ENCODE measurements at places on chromosomes 5 and 9. TPM values are rescaled to one million over a fixed set of nuclear protein-coding genes. Genes with fewer than 3 reads are reported as not detected.

GRCh38 chr5:152462021-152462721 is 57.1 kb upstream of the NMUR2 start:
- H3K4me1 ChIP-seq = 0 out of 2 replicates have a peak, but pooled peaks cover 2% of the 10 kb centered on the region
- no peaks in the 10 kb centered on the region for H3K36me3 ChIP-seq
- no peak overlapping the region for H3K4me3 ChIP-seq
- H3K27me3 ChIP-seq = no peaks in the 10 kb centered on the region

DNA sequence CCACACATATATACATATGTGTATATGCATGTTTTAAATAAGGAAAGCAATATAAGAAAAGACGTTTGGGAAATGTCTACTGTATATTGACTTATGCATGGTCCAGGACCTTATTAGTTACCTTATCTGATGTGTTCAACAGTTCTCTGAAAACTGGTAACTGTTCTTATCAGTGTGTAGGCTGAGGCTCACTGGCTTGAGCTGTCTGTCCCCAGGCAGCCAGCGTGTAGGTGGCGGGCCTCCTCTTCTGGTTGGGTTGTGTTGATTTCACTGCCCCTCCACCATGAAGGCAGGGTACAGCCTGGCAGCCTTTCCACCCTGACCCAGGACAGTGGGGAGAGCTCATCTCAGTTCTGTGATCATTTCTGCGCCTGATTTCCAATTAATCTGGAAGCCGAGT is 38.7 kb upstream of the SEMA4D start:
- no peaks in the 10 kb centered on the region for H3K36me3 ChIP-seq
- H3K27ac ChIP-seq = no peak overlapping the region
- H3K4me1 ChIP-seq = peaks cover 5% of the 10 kb centered on the region
- H3K27me3 ChIP-seq = no peaks in the 10 kb centered on the region
- no peak overlapping the region for H3K4me3 ChIP-seq
- DNase-seq = no peak

- no peak overlapping the region for H3K4me3 ChIP-seq
- H3K27me3 ChIP-seq = no peaks in the 10 kb centered on the region
- peaks cover 17% of the 10 kb centered on the region for H3K36me3 ChIP-seq
- no peaks in the 10 kb centered on the region for H3K4me1 ChIP-seq
These were observed 43.8 kb downstream of the STOM start for GRCh38 chr9:121326130-121326838.

GRCh38 chr9:5608298-5609225 is 20.3 kb upstream of the RIC1 start:
- H3K36me3 ChIP-seq = no peaks in the 10 kb centered on the region
- no peak for DNase-seq
- no peak overlapping the region for H3K4me3 ChIP-seq
- no peaks in the 10 kb centered on the region for H3K27me3 ChIP-seq

- H3K27ac ChIP-seq = no peak overlapping the region
- DNase-seq = no peak
- no peaks in the 10 kb centered on the region for H3K27me3 ChIP-seq
- H3K4me3 ChIP-seq = no peak overlapping the region
- H3K36me3 ChIP-seq = no peaks in the 10 kb centered on the region
These were observed 334.0 kb upstream of the PTPRD start for GRCh38 chr9:10946676-10947410.

DNA sequence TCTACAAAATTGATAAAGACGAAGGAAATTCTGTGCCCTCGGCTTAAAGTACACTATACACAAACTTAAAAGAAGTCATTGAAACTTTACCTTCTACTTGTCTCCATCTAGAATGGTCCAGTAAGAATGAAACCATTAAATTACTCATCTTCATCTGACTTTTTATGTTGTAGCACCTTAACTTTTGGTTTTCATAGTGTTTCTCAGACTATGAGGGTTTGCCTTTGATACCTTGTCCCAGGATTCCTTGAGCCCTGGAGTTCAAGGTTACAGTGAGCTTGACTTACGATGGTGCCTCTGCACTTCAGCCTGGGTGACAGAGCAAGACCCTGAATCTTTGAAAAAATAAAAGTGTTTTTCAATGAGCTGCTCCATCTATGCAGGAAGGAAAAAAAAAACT is 132.2 kb downstream of the CDC42SE2 start:
- DNase-seq = no peak
- H3K4me1 ChIP-seq = no peaks in the 10 kb centered on the region
- H3K4me3 ChIP-seq = no peak overlapping the region
- no peaks in the 10 kb centered on the region for H3K27me3 ChIP-seq
- no peak overlapping the region for H3K27ac ChIP-seq

- H3K4me1 ChIP-seq = peaks cover 54% of the 10 kb centered on the region
- H3K36me3 ChIP-seq = no peaks in the 10 kb centered on the region
- no peak overlapping the region for H3K4me3 ChIP-seq
- H3K27ac ChIP-seq = no peak overlapping the region
- DNase-seq = no peak
- no peaks in the 10 kb centered on the region for H3K27me3 ChIP-seq
These were observed 102.5 kb downstream of the SPRY4 start for GRCh38 chr5:142222225-142222865.

DNA sequence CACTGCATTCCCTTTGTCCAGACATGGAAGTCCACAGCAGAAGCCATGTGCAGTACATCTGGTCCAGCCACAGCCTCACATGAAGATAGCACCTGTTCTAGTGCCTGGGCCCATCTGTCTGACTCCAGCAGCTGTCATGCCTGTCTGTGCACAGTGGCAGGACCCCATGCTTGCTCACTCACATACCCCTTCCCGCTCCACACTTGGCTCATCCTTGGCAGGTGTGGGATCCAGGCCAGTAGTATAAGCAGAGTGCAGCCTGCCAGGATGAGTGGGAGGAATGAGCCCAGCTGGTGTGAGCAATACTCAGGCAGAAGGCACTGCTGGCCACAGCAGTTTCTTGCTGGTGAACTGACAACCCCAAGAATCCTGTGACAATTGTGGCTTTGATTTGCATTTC is 168.0 kb downstream of the PRDM9 start:
- H3K27ac ChIP-seq = no peak overlapping the region
- no peak for DNase-seq
- H3K36me3 ChIP-seq = 0 out of 2 replicates have a peak, but pooled peaks cover 3% of the 10 kb centered on the region
- no peaks in the 10 kb centered on the region for H3K27me3 ChIP-seq
- no peak overlapping the region for H3K4me3 ChIP-seq

DNA sequence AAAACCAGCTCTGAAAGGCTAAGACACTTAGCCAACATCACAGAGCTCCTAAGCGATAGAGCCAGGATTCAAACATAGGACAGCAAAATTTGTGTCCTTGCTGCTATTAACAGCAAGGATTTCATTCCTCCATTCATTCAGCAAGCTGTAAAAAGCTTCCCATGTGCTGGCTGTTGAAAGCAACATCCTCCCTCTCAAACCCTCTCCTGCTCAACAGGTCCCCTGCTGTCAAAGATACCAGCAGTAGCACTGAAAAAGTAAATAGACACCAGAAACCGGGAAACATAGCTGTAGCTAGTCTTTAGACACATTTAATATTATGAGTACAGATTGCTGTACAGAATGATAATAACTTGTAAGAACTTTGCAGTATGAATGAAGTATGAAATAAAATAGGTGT is 52.6 kb upstream of the ADAMTSL1 start:
- DNase-seq = no peak
- no peak overlapping the region for H3K4me3 ChIP-seq

GRCh38 chr5:73132759-73133158 is 12.4 kb downstream of the TMEM171 start:
- H3K27ac ChIP-seq = no peak overlapping the region
- H3K27me3 ChIP-seq = no peaks in the 10 kb centered on the region
- no peak for DNase-seq

DNA sequence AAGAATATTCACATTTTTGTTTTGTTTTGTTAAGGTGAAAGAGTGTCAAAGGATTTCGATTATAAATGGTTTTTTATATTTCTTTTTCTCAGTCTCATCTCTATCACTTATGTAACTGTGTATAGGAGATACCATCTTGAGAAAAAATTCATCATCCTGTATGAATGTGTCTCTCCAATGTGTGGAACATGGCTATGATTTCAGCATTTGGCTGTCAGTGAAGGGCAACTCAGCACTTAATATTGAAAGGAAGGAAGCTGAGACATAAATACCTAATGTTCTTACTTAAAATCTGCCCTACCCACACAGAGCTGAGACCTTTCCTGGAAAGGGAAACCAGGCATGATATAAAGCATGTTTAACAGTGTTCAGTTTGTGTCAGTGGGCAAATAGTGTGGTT is 474.2 kb upstream of the RIOK2 start:
- no peaks in the 10 kb centered on the region for H3K4me1 ChIP-seq
- H3K27me3 ChIP-seq = no peaks in the 10 kb centered on the region
- H3K27ac ChIP-seq = no peak overlapping the region
- H3K36me3 ChIP-seq = no peaks in the 10 kb centered on the region
- no peak for DNase-seq

GRCh38 chr5:149834246-149834855 is 104.2 kb downstream of the PPARGC1B start:
- no peaks in the 10 kb centered on the region for H3K4me1 ChIP-seq
- no peak overlapping the region for H3K4me3 ChIP-seq
- peak; percentile 71 for DNase-seq
- H3K27ac ChIP-seq = no peak overlapping the region
- no peaks in the 10 kb centered on the region for H3K27me3 ChIP-seq
- peaks cover 9% of the 10 kb centered on the region for H3K36me3 ChIP-seq

ZDHHC12 gene
- total RNA-seq = 39.7 TPM

CDKN2B-AS1 gene
- 0.21 TPM for total RNA-seq

CTSV gene
- total RNA-seq = 68.4 TPM

IFNA2 gene
- not detected for total RNA-seq

PCDHB9 gene
- total RNA-seq = 2.3 TPM

FOXD4 gene
- total RNA-seq = 0.21 TPM

ADGRD2 gene
- 1.6 TPM for total RNA-seq

Data from WTC11 (cell line).